ENCODE measurements at places on chromosomes 2 and 18.

GRCh38 chr2:51706220-51706619 lies 674.3 kb upstream of the NRXN1 start:
- DNase-seq: no peak

GRCh38 chr2:107027810-107028209 lies 141.8 kb upstream of the ST6GAL2 start:
- no peak for DNase-seq

GRCh38 chr2:181586569-181587081 lies 70.3 kb downstream of the CERKL start:
- peak; percentile 89 for DNase-seq

DNA sequence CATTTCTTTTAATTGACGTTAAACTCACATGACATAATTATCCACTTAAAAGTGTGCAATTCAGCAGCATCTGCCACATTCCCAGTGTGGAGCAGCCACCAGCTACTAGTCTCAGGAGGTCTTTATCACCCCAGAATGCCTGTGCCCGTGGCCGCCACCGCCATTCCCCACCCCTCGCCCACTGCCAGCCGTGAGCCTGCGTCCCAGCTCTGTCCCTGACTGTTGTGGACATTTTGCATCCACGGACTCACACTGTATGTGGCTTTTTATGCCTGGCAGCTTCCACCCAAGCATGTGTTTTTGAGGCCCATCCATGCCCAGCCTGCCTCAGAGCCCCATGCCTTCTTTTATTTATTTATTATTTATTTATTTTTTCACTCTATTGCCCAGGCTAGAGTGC lies 9.2 kb downstream of the BOK start:
- no peak for DNase-seq

DNA sequence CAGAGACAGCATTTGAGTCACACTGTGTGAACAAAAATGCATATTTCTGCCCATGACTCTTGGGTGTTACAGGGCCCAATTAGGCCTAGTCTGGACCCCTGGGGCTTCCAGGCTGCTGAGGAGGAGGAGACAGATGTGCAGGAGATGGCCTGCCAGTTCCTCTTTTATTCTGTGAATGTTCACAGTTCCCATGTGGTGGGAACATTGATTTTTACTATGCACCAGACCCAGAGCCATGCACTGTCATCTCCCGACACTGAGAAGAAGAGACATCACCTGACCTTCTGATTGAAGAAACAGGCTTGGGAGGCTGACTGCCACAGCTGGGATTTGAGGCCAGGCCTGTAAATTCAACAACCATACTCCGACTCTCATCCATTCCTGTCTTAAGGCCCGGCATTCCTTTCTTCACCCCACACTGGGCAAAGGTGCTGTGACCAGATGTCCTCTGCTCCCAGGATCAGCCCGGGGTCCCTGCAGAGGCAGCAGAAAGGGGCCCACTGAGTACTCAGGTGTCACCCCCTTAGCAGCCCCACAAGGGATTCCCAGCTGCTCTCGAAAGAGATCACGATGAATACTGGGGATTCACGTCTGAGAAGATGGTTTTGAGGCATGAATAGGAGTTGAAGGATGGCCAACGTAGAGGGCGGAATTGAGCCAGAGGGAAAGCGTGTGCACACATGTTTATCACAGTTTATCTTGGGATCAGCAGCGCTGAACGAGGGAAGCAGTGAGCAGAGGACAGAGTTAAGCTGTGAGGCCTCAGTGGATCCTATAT lies 3.6 kb upstream of the TFCP2L1 start:
- DNase-seq: no peak

DNA sequence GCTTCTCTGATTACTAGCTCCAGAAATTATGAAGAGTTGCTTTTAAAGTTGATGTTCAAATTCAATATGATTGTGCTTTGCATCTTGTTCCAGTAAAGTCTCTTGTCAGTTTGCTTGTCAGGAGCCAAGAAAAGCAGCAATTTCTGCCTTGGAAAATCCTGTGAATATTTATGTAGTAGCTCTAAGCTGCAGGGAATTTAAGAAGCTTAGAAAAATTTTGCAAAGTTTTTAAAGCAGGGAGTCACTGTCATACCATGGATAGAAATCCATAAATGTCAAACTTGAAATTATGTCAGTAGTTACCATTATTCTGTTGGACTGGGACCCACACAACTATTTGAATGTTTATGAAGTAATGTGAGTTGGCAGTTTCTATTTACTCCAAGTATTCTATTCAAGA lies 169.3 kb downstream of the TMEM200C start:
- no peak for DNase-seq

All from NCI-H446 (cell line).